Endodermal cell (in vitro differentiated cells): ENCODE measurements at places on chromosomes 11 and 22. TPM values are rescaled to one million over a fixed set of nuclear protein-coding genes. Genes with fewer than 3 reads are reported as not detected.

LARGE1 gene
- 17.5 and 19.5 TPM in 2 replicates for total RNA-seq

DNA sequence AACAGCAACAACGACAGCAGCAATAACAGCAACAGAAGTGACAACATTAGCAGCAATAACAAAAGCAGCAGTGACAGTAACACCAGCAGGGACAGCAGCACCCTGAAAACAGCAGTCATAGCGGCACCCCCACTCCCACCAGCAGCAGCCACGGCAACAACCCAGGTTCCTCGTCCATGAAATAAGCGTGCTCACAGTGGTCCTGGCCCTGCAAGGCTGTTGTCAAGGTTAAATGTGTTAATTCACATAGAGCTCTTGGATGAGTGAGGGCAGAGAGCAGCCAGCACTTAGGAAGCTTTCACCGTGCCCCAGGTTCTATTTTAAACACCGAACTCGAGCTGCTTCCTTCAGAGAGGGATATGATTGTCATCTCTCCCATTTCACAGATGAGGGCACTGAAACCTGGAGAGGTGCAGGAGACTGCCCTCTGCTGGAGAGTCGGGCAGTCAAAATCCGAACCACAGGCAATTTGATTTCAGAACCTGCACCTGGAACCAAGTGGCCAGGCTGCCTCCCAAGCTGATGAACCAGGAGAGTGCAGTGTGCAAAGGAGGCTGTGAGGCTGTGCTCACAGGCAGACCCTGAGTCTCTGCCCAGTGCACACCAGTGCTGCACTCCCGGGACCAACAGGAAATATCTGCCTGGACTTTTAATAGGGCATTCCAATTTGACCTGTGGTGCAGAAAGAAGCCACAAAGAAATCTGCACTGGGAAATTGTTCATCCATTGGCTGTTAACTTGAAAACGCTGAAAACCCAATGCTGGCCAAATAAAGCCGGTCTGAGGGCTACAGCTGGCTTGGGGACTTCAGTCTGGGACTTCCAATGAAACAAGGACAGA is 22.9 kb upstream of the FGF3 start:
- DNase-seq: peak; percentile 75
- H3K4me1 ChIP-seq: no peaks in the 10 kb centered on the region
- no peak overlapping the region for H3K4me3 ChIP-seq

OR4C16 gene
- total RNA-seq: not detected in 3 replicates

OTOG gene
- total RNA-seq: 0.33 and 0.95 TPM in 2 replicates

NAALADL1 gene
- total RNA-seq: 4.5 to 6.8 TPM (median 5.4 TPM) in 3 replicates

OR4A16 gene
- not detected in 2 replicates for total RNA-seq

DNA sequence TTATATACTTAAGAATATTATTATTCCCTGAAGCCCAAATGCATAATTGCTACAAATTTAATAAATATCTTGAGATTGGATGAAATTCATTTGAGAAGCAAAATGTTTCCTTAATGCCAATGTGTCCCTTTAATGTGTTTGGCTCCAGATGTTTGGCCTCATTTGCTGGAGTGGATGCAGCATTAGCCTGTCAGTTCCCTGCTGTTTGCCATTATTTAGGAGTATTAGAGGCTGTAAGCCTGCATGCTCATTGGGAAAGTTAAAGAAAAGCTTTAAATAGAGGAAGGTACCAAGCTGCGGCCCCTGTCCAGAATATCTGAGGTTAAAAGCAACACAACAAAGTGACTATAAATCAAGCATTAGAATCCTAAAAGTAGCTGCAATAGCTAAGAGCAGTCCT is 54.8 kb upstream of the PITPNB start:
- no peak overlapping the region for H3K27ac ChIP-seq
- DNase-seq: no peak
- no peaks in the 10 kb centered on the region for H3K27me3 ChIP-seq
- H3K4me3 ChIP-seq: no peak overlapping the region

LGALS12 gene
- total RNA-seq: 11.2 and 15.9 TPM in 2 replicates

DNA sequence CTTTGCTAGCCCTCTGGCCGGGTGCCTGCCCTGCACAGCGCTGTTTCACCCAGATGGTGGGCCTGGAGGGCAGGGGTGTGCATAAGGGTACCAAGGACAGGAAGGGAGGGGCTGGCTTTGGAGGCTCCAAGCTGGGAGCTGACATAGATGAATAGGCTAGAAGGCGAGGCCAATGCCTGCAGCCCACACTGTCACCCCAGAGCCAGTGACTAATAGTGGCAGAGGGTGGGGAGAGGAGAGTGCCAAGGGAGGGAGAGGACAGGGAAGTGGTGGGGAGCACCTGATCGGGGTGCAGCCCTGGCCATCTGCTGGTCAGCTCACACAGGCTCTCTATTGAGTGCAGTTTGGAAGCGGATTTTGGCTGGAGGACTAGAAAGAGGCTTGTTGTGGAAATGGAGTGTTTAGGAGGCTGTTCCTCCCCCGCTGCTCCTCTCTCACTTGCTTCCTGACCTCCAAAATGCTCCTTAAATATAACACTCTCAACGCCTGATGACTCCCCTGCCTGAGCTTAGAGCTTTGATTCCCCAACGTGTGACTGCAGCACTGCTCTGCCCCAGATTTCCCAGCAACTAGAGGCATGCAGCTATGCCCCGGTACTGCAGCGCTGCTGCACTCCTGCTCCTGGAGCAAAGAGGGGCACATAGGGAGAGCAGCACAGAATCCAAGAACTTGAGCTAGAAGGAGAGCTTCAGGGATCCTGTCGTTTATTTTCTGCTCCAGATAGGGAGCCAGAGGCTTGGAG is 89.2 kb downstream of the GRAMD1B start:
- H3K27ac ChIP-seq: no peak overlapping the region
- no peaks in the 10 kb centered on the region for H3K27me3 ChIP-seq
- no peak overlapping the region for H3K4me3 ChIP-seq
- DNase-seq: peak; percentile 68
- H3K4me1 ChIP-seq: peaks cover 3% of the 10 kb centered on the region

GRCh38 chr22:24965822-24966626 is 13.5 kb downstream of the KIAA1671 start:
- H3K27ac ChIP-seq: no peak overlapping the region
- H3K4me3 ChIP-seq: no peak overlapping the region
- no peaks in the 10 kb centered on the region for H3K27me3 ChIP-seq
- DNase-seq: no peak
- H3K4me1 ChIP-seq: peaks cover 5% of the 10 kb centered on the region

- no peaks in the 10 kb centered on the region for H3K27me3 ChIP-seq
- H3K4me1 ChIP-seq: peaks cover 9% of the 10 kb centered on the region
- H3K4me3 ChIP-seq: no peak overlapping the region
- H3K27ac ChIP-seq: no peak overlapping the region
- H3K36me3 ChIP-seq: no peaks in the 10 kb centered on the region
- peak; percentile 67 for DNase-seq
Observed at GRCh38 chr11:76277298-76278175, 71.2 kb upstream of the WNT11 start.

MMP3 gene
- not detected in 2 replicates for total RNA-seq

DNA sequence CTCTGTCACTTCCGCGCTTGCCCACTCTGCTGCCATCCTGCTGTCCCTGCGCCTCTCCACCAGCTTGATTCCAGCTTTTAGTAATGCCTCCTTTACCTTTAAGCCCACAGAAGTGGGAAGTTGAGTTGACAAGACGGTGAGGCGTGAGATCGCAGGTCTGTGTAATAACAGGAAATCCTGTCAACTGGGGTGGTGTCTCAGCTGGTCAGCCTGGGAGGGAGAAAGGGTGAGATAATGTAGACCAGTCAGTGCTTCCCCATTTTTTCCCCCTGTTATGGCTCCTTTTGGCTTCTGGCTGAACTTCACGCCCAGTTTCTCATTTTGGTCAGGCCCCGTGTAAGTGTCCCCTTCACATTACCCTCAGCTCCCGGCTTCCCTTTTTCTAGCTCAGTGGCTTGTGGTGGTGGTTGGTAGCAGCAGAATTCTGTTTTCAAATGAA is 98.9 kb downstream of the TRAF6 start:
- no peaks in the 10 kb centered on the region for H3K4me1 ChIP-seq
- no peak for DNase-seq
- H3K27me3 ChIP-seq: no peaks in the 10 kb centered on the region
- no peak overlapping the region for H3K4me3 ChIP-seq
- no peak overlapping the region for H3K27ac ChIP-seq

DNA sequence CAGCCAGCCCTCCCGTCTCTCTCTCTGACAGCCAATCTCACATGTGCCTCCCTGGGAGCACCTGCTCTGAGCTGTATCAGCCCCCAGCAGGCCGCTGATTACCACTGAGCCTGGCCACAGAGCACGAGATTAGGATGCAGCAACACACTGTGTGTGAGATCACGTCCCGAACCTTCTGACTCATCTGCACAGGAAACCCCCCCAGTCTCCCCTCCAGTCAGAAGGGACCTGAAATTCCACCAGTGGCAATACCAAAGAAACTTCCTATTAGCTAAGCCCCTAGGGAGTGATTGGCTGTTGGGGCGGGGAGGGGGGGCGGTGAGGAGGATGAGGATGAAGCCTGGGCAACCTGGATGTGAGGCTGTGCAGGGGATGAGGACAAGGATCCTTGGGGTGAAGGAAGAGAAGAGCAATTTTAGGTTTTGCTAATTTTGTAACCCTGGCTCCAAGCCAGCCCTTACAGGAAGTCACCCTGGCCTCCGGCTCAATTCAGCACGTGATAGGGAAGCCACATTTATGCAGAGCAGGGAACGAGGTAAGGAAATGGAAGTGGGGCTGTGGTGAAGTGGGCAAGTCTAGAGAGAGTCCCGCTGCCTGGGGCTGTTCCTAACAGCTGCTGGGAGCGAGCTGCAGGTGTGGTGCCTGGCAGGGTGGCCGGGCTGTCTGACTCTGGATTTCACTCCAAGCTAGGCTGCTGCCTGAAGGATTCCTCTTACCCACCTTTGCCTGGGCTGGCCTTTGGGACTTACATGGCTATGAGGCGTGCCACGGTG is 1.9 kb downstream of the SLC43A3 start:
- H3K4me3 ChIP-seq: no peak overlapping the region
- DNase-seq: peak; percentile 74
- no peaks in the 10 kb centered on the region for H3K36me3 ChIP-seq
- H3K27me3 ChIP-seq: peaks cover 34% of the 10 kb centered on the region

CNIH2 gene
- 3.5 and 5.1 TPM in 2 replicates for total RNA-seq
